ENCODE measurements at places on chromosomes 4 and X. TPM values are rescaled to one million over a fixed set of nuclear protein-coding genes. Genes with fewer than 3 reads are reported as not detected.

Gene TRIM61
- polyA plus RNA-seq: 2.2 TPM

DNA sequence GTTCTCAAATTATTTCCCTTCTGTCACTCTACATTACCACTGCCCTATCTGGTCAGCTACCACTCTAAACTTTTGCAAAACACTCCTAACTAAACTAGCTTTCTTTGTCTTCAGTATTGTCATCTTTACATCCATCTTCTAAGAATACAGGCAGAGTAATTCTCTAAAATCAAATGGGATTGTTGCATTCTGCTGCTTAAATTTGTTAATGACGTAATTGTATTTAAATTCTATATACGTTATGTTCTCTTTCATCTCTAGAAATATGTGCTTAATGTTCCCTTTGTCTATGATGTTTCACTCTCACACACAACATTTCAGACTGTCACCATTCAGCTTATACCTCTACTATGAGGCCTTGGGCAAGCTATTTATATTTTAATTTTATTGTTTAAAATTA lies 1041.1 kb upstream of the POU3F4 start:
- DNase-seq: no peak

DNA sequence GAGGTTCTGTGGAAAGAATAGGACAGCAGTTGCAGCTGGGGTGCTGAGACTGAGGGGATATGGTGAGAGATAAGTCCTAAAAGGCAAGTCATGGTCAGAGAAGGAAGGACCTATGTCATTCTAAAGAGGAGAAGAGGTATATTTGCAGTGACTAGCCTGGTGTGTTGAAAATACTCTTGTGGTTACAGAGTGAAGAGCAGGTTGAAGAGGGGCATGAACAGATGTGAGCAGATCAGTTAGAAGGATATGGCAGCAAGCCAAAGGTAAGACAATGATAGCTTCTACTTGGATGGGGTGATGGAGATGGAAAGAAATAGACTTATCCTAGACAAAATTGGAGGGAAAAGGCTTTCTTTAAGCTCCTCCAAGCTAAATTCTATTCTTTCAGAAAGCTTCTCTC lies 469.8 kb upstream of the CPEB2 start:
- DNase-seq: no peak

DNA sequence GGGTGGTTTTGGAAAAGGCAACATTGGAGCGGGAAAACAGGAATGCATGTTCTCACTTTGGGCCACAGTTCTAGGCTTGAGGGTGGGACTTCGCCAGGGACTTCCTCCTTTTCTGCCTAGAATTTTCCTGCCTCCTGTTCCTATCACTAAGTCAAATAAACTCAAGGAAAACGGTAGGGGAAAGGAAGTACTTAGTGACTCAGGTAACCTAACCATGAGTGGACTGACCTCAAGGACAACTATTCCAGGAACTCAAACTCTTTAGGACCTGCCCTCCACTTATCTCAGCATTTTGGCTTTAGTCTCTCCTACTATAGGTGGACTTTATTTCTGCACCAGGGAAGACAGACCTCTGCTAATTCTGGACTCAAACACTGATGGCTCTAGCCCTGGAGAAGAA lies 281.7 kb downstream of the ZNF674 start:
- DNase-seq: no peak

GRCh38 chr4:6137027-6137746 lies 63.2 kb downstream of the JAKMIP1 start:
- DNase-seq: no peak

DNA sequence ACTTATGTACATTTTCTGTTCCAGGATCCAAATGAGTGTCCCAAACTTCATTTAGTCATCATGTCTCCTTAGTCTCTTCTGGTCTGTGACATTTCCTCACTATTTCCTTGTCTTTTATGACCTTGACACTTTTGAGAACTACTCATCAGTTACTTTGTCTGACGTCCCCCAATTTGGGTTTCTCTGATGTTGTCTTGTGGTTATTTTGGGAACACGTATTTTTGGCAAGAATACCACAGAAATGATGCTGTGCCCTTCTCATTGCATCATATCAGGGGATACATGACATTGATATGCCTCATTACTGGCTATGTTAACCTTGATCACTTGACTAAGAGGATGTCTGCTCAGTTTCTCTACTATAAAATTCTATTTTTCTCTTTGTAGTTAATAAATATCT lies 308.8 kb downstream of the ZNF674 start:
- DNase-seq: no peak

GRCh38 chr4:39542611-39543012 lies 15.4 kb upstream of the UGDH start:
- no peak for DNase-seq

Data from AG04450 (cell line).